ENCODE measurements at places on chromosomes 13 and 19.

DNA sequence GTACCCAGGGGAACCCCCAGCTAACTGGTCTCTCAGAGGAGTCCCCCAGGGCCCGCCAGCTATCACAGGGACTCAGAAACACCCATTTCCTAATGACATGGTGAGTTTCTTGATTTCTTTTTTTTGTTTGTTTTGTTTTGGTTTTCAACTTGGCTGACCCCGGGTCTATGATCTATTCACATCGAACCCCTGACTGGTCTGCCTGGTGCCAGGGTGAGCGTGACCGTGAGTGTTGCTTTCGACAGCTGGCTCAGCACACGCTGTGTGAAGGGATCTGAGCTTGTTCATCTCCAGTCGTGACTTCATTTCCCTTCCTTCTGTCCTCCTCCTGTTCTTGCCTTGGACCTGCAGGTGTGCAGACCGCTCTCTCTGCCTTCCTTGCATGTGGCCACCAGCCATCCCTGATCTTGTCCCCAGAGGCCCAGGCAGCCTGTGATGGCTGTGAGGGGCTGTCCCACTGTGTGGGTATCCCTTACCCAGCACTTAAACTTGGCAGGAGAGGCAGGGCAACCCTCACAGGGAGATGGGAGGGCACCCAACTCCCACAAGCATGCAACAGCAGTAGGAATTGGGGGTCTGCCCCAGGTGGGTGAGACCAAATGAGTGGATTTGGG lies 26.2 kb downstream of the TMEM161A start:
- peak; percentile 41 for DNase-seq

- no peak for DNase-seq
Observed at GRCh38 chr13:78187781-78188180, 269.1 kb upstream of the EDNRB start.

GRCh38 chr13:47917022-47917574 lies 84.0 kb downstream of the SUCLA2 start:
- DNase-seq: no peak

DNA sequence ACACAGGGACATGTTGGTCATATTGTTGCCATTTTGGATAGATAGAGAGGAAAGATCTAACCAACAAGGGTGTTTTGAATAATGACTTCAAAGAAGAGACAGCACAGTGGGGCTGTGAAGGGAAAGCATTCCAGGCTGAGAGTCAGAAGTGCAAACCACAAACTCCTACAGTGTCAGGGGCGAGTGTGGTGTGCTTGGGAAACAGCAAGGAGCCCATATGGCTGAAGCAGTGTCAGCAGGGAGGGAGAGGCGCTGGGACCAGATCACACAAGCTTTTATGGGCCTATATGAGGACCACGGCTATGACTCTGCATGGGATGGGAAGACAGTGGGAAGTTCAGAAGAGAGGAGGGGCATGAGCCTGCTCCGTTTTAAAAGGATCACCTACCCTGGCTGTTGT lies 166.4 kb downstream of the MYO16 start:
- DNase-seq: peak; percentile 57

DNA sequence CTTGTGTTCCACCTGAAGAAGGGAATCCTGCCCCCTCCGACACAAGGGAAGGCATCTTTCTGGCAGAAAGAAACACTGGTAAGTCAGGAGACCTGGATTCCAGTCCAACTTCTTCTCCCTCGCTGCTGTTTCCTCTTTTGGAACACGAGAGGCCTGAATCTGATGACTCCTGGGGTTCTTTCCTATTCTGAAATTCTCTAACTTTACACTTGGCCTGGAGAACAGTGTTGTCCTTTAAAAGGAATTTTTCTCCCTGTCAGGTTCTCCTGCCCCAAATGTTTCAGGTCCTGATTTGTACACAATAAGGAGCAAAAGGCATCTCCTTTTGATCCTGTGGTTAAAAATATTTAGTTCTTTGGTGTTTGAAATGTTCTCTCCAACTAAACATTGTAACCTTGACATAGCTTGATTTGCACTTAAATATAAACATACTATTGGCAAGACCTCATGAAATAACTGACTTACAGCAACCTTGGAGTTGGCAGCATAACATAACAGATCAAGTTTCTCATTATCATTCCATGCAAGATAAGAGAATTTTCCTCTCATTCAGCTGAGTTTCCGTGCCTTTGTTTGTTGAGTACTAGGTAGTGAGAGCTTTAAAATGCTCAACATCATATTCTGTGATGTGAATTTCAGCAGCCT lies 244.8 kb downstream of the COG6 start:
- no peak for DNase-seq

GRCh38 chr19:1226227-1226518 lies 11.6 kb downstream of the CBARP start:
- no peak for DNase-seq

DNA sequence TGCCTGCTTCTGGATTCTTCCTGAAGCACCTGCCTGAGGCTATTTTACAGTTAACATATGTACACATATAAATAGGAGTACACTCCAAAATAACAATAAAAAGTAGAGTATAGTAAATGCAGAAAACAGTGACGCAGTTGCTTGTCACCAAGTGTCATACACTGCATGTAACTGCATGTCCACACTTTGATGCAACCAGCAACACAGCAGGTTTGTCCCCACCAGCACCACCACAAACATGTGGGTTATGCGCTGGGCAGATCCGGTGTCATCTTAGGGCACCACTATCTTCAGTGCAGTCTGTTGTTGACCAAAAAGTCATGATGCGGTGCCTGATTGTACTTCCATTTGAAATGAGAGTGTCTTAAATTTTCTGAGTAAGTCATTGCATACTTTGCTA lies 51.3 kb downstream of the COL4A2 start:
- peak; percentile 5 for DNase-seq

- peak; percentile 99 for DNase-seq
Observed at GRCh38 chr19:10353793-10354391, 14.5 kb upstream of the ICAM3 start.

DNA sequence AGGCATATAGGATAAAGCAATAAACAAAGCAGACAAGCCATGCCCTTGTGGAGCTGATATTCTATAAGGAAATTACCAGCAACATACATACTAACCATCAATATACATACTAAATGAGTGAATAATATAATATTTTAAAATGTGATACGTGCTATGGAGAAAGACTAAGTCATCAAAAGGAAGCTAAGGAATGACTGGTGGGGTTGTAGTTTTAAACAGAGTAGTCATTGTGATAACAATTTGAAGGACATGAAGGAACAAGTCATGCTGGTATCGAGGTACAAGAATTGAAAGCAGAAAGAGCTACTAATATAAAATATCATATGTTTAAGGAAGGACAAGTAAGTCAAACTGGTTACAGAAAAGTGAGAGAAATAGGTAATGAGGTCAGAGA lies 894.9 kb upstream of the PCDH9 start:
- no peak for DNase-seq

- DNase-seq: peak; percentile 87
Observed at GRCh38 chr19:38385804-38386257, 2.0 kb downstream of the GGN start.

- peak; percentile 83 for DNase-seq
Observed at GRCh38 chr13:49869519-49869918, 66.6 kb downstream of the SPRYD7 start.

DNA sequence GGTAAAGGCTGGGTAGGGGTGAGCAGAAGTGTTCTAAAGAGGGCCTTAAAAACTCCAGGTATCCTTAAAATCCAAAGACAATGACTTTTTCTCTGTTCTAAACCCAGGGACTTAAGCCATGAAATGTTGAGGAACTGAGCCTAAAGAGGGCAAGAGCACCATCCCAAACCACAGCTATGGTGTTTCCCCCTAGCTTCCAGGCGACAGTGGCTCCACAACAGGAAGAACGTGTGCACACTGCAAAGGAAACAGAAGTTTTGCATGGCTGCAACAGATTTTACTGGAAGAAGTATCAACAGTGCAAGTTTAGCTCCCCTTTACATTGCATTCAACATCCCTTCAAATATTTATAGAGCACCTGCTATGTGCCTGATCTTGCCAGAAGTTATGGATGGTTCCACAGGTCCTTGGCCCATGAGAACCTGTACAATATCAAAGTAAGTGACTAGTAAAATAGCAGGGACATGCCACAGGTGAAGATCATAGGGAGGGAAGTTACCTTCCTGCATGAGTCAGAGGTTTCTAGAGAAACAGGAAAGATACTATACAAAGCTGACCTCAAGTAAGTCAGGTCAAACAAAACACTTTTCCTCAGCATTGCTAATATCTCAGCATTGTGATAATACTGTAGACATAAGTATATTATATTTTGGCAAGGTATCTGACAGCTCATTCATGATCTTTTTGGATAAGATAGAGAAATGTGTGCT lies 8.4 kb upstream of the KCTD12 start:
- no peak for DNase-seq

DNA sequence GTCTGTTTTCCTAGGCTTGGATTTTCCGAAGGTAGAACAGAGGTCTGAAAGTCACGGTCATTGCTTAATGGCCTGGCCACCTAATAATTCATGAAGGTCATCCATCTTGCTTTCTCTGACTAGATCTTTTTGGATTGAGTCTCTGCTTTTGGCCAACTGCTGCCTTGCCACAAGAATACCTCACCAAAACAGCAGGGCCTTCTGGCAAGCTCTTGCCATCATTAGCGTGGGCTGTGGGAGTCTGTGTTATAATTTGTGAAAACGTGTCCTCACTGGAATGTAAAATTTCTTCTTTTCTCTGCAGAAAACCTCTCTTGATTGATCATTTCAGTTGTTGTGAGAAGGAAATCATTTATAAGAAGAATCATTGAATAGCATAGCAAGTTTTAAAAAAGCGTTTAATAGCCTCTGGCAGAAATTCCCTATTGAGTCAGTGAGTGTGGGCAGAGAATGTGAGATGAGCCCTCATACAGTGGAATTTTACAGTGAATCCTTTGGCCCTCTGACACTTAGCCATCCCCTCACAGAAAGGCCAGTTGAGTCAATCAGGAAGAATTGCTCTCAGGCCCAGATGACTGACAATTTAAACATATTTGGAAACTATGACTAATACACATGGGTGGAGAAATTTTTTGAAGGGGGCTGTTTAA lies 43.2 kb upstream of the ERICH6B start:
- no peak for DNase-seq

GRCh38 chr19:39341129-39341718 lies 997 bp upstream of the SAMD4B start:
- DNase-seq: peak; percentile 80

- DNase-seq: no peak
Observed at GRCh38 chr13:27415116-27415515, 9.3 kb upstream of the GTF3A start.

DNA sequence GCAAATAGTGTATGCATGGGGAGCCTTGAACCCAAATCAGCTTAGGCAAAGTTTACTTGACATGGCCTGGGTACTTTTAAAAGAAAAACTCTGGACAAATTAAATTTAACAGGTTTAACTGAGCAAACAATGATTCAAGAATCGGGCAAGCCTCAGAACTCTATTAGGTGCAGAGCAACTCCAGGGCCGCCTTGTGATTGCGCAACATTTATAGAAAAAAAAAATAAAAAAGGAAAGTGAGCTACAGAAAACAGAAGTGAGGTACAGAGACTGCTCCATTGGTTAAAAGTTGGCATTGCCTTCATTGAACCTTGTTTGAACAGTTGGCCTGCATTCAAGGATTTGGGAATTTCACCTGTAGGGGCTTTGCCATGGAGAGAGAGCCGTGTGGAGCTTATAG lies 421.0 kb upstream of the TSHZ3 start:
- no peak for DNase-seq

- no peak for DNase-seq
Observed at GRCh38 chr19:40920300-40921004, 38.4 kb upstream of the CYP2A7 start.

GRCh38 chr13:95559100-95559499 lies 6.6 kb downstream of the CLDN10 start:
- no peak for DNase-seq

- peak; percentile 94 for DNase-seq
Observed at GRCh38 chr19:39792999-39793546, 14.4 kb downstream of the LEUTX start.

- no peak for DNase-seq
Observed at GRCh38 chr13:36513266-36513665, 81.0 kb downstream of the CCNA1 start.

GRCh38 chr13:35736876-35737275 lies 260.4 kb upstream of the MAB21L1 start:
- DNase-seq: no peak

DNA sequence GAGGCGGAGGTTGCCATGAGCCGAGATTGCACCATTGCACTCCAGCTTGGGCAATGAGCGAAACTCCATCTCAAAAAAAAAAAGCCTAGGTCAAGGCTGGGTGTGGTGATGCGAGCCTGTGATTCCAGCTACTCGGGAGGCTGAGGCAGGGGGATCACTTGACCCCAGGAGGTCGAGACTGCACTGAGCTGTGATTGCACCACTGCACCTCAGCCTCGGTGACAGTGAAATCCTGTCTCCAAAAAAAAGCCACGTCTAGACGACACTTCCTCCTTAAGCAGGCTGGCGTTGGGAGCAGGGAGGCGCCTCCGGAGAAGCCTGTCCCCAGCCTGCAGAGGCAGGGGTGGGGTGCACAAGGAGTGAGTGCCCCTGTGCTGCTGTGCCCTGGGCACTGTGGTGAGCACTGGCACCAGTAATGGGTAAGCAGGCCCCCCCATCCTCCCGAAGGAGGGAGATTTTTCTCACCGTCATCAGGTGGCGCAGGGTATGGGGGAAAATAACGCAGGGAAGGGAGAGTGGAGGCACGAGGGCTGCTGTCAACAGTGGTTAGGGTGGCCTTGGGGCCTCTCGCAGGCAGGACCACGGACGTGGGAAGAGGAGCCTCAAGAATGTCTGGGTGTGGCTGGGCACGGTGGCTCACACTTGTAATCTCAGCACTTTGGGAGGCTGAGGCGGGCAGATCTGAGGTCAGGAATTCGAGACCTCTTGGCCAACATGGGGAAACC lies 706 bp downstream of the P2RY11 start:
- no peak for DNase-seq

DNA sequence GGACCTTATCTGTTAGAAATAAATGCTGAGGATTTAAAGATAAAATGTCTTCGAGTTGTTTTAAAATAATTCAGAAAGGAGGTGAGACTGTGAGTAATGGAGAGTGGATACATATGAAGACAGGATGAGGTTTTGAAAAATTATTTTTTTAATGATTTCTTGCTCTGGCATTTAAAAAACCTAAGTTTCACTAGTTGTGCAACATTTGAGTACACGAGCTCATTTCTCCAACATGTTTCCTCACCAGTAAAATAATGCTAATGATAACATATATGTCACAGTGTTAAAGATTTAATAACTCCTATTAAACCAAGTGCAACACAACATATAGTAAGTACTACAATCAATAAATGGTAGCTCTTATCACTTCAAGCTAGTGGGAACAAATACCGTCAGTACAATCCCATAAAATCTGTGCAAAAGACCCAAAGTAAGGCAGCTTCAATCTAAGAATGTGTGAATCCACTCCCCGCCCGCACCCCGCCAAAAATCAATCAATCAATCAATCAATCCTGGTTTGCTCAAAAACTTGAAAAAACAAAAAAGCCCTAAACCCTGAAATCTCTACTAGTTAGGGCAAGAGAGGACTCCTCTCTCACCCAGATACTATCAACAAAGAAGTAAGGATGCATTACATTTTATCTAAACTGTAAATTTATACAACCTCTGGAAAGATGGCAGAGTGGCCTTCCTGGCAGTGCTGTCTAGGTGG lies 1.3 kb downstream of the ALG5 start:
- no peak for DNase-seq

DNA sequence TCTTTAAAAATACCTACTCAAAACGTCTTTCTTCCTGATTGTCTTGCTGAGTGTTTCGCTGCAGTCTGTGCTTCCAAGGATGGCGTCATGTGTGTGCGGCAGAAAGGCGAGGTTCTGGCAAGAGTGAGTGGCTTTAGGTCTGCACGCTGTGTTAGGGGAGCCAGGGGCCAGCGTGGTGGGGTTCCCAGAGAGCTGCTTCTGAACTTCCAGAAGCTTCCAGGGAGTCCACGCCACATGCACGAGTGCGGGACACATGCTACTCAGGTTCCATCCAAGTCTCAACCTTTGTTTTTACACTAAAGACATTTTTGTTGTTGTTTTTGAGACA lies 67.9 kb downstream of the ATP11A start:
- DNase-seq: no peak

Data from endodermal cell (in vitro differentiated cells).